Activated T-cell treated with anti-CD3 and anti-CD28 coated beads, Interleukin-2, amount 50 U/mL, for 4 hours (primary cell): ENCODE measurements at places on chromosomes 3 and 15.

GRCh38 chr15:74540161-74540760 is 759 bp upstream of the ARID3B start:
- DNase-seq = no peak

DNA sequence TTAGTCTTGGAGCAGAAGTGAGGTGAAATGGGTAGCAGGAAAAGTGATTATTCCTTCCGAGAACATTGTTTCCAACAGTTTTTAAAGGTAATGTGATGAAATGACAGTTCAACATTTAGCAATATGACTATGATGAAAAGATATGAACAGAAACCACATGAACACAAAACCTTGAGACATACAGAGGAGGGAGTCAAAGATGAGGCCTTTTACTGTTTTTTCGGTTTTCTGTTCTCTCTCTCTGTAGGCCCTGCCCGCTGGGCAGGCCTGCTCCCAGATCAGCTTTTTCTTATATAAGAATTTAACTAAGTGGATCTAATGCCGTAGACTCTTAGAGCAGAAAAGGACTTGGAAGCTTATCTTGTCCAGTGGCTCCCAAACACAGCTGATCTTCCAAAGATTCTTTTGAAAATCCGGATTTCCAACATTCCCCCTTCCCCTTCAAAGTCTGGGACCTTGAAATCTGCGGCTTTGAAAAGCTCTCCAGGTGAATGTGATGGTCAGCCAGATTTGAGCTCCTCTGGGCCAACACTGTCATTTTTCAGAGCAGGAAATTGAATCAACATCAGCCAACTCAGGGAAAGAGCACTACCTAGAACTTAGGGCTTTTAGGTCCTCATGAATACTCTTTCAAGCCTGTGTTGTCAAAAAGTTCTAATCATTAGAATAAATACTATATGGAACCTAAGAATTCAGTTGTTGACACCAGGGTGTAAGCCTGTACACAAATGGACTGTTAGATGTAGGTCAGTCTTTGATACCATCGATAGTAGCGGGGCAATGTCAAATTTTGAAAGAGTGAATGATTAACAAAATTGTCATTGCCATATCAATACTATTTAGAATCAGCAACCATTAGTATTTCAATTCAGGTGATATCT is 372.7 kb downstream of the SHQ1 start:
- DNase-seq = no peak

DNA sequence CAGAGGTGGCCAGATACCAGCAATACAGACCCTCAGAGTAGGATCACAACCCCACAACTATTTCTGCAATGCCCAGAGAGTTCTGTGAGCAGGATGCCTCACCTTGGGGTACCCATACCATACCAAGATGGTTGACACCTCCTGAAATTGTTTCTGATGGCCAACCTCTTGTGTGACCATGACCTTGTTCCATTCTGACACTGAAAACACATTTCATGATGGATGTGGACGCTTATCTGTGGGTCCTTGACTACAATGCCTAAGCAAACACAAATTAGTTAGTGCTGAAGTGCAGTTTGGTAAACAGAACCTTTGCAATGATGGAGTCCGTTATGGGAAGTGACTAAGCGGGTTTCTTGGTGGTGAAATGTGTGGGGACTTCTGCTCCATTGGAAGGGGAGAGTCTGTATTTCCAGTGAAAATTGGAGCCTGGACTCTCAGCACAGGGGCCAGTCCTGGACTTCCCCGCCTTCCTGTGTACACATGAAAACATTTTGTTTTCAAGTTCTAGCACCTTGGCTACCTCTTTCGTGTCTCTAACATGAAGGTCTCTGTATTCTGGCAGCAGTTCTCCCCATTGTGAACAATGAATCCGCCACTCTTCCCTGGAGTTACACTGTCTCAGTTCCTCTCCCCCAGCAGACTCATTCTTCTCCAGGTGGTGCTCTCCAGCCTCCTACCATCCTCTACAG is 106.2 kb downstream of the XXYLT1 start:
- DNase-seq = no peak

GRCh38 chr15:79676621-79677020 is 220.2 kb downstream of the MTHFS start:
- no peak for DNase-seq

GRCh38 chr15:56102441-56102840 is 109.0 kb upstream of the NEDD4 start:
- no peak for DNase-seq

- DNase-seq = no peak
Measured at GRCh38 chr3:61030469-61031035, 220.7 kb downstream of the FHIT start.

DNA sequence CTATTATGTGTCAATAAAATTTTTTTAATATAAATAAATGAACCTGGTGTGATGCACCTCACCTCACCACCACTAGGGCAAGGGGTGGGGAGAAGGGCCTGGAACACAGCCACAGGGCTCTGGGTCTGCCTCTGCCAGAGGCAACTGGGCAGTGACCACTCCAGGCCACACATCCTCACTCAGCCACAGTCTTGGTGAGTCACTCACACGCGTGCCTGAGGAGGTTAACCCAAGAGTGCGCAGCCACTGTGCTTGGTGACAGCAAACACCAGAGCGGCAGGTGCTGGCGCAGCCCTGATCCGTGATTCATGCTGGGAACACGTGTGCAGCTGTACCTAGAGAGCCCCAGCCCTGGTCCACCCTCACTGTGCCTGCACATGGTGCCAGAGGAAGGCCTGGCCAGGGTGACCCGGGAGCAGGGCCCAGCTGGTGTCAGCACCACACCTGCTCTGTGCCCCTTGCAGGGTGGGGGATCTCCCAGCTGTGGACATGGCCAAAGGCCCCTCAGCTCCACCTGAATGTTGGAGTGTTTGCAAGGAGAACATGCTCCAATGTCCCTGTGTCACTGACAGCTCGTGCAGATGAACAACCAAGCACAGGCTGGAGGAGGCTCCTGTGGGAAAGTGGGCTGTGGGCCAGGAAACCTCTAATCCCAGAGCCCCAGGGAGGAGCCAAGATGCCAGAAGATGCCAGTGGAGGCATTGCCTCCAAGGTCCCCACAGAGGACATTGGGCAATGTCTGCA is 2.1 kb downstream of the SLC41A3 start:
- DNase-seq = no peak

GRCh38 chr15:38696109-38696727 is 131.6 kb upstream of the RASGRP1 start:
- peak; percentile 57 for DNase-seq

GRCh38 chr15:67133738-67134066 is 68.3 kb downstream of the SMAD3 start:
- no peak for DNase-seq

DNA sequence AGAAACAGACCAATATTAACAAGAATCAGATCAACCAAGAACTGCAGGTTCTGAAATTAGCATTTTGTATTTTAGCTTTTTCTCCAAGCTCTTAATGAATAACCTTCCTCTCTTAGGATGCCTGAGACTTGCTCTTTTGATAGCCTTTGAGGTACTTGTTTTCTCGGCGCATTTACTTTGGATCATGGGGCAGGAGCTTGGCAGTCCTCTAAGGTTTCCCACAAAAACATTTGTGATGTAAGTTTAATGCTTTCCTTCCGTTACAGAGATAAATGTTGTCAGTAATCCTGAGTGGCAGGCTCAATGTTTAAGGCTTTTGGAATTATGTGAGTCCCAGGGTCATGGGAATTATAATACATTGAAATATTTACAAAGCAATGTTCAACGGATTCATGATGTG is 137.8 kb upstream of the SNTN start:
- DNase-seq = no peak

- no peak for DNase-seq
Measured at GRCh38 chr3:148075771-148076716, 621.7 kb upstream of the AGTR1 start.

GRCh38 chr3:150314248-150315004 is 93.7 kb upstream of the TSC22D2 start:
- no peak for DNase-seq

GRCh38 chr3:149081772-149082171 is 4.6 kb downstream of the HLTF start:
- no peak for DNase-seq

GRCh38 chr15:86312486-86312885 is 232.8 kb downstream of the AGBL1 start:
- no peak for DNase-seq

- no peak for DNase-seq
Measured at GRCh38 chr15:68589053-68589452, 10.3 kb downstream of the CORO2B start.

DNA sequence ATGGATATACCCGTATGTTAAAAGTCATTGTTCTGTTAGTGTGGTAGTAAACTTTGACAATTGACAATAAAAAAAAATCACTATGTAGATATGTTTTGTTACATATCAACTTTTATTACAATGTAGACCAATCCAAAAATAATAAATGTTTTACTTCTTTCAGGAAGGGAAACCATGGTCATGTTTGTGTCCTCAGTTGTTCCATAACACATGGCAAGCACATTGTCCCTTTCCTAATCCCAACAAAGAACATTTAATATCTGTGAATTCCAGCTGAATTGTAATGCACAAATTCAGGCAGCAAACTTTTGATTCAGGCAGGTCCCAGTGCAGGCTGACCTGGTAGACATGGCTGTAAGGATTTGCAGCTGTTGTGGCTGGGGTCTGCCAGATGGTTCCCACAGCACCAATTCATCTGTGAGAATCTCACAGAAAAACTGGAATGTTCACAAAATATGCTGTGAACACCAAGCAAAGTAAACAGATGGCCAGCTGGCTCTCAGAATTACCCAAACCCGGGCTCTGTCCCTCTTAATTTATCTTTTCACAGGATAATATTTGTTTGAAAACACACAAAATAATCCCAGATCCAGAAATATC is 1.9 kb upstream of the SPG21 start:
- DNase-seq = no peak

DNA sequence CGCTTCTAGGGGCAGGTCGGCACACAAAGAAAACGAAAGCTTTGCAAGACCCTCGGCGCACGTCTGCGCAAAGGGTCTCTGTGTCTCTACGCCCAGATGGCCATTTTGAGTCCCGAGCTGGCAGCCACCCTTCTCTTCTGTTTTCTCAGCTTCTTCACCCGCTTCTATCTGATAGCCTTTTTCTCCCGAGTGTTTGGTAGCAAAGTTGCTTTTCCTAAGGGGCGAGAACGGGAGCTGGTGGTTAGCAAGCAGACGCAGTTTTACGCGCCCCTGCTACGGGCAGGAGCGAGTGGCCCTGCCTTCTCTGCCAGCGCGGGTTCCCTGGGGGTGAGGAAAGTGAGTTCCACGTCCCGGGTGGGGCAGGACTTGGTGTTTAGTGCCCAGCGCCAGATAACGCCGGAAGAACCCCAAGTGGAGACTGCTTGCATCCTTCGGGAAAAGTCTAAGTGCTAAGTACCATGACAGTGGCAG is 2.9 kb upstream of the MKRN2 start:
- DNase-seq = no peak

DNA sequence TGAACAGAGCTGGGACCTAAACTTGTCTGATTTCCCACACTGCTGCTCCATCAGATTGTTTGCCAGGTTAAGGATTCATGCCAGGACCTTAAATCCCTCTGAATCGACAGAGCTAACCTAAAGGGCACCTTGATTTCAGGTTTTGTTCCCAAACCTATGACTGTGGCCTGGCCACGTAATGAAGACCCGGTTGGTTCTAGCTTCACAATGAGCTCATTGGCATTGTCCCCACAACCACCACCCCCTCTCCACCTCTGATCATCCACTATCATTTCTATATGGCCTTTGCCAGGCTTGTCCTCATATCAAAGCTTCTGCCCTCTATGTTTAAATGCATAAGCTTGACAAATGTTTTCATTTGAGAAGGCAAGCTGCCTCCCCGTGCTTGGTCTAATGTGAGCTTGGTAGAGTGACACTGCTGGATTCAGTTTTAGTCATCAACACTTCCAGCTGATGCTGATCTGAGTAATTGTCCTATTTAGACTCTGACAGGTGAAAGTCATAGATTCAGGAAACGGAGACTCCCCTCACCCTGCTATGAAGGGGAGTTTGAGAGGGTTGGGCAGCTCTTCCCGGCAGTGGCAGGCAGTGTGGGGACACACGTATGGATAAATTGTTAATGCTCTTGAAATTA is 407.1 kb upstream of the CFAP20DC start:
- no peak for DNase-seq

GRCh38 chr15:72813345-72814004 is 29.9 kb upstream of the ADPGK start:
- DNase-seq = no peak

DNA sequence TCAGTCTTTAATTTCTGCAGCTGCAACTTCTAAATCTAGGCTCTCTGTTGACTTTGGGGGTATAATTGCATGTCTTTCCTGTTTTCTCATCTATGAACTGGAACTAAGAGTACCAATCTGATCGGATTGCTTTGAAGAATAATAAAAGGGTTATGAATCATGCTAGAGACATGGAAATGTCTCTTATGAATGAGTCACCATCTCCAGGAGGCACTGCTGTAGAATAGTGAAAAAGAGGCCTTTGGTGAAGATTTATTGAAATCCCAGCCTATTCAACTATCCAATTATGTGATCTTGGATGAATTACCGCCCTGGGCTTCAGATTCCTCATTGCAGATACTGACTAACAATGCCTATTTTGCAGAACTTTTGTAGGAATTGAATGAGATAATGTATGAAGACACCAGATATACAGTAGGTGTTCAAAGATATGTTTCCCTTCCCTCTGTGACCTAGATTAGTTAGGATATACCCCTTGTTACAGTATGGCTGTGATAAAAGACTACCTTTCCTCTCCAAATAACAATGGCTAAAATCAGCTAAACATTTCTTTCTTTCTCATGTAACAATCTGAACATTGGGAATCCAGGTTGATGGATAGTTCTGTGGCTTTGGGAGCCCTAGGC is 11.5 kb upstream of the CMTM8 start:
- no peak for DNase-seq

- DNase-seq = no peak
Measured at GRCh38 chr15:31439328-31439727, 112.7 kb downstream of the KLF13 start.
